ENCODE measurements at places on chromosomes 1 and 21.
A peak's percentile ranks its signal among the peaks of the same experiment; 100 is the strongest.

GRCh38 chr1:88284066-88284465, 400.0 kb upstream of the PKN2 start:
- no peak for DNase-seq

DNA sequence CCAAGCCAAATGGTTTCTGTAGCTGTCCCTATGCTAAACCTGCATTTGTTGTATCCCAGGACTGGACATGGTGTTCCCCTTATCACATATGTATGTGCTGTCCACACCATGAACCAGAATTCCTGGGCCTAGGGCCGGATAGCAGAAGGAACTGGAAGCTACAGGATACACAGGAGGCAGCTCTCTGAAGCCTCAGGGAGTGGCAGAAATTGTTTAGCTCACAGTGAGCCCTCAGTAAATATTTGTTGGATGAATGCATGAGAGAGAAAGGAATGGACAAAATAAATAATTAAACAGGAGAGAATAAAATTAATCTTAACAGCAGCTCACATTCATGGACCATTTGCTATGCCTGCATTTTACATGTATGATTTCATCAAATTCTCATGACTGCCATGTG, 2.1 kb downstream of the NIPAL3 start:
- DNase-seq = no peak

GRCh38 chr1:208747979-208748378, 503.8 kb upstream of the PLXNA2 start:
- DNase-seq = no peak

DNA sequence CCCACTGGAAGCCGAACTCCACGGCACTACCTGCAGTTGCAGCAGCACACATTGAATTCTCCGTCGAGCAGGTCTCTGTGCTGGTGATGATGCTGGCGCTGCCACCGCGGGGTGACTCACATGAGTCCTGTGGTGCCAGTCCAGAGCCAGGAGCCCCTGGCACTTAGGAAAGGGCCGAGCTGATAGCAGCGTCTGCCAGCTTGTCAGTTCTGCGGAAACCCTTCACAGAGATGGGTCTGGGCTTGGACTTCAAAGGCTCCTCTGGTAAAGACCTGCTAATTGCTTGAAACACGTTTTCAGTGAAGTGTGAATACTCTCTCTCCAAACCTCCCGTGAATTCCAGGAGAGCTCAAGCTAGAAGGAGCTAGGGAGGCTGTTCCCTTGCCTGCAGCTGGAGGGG, 92.2 kb downstream of the GRIK3 start:
- DNase-seq = no peak

DNA sequence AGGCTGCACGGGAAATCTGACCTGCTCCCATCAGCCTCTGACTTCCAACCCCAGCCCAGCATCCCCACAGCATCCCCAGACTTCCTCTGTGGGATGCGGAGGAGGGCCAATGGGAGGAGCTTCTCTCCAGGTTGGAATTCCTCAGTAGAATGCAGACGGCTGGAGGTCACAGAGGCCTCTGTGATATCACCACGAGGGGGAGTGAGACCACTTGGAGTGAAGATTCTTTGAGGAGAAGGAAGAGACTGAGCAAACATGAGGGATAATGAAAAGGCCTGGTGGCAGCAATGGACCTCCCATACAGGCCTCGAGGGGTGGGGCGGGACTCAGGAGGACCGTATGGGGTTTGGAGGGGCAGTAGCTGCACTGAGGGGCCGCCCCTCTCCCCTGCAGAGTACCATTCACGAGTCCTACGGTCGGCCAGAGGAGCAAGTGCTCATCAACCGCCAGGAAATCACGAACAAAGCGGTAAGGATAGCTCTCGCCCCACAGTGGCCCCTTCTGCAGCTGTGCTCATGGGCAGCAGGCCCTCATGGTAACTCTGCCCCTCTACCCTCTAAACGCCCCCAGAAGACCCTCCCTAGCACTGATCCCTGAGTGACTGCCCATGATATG, at the start of gene CATSPER4:
CATSPER4 (plus strand) TSS at position 230 of the 615 bp plus-strand sequence; CDS start at position 256, 26 bp downstream.
- DNase-seq = peak; percentile 59
